Gastroesophageal sphincter (tissue), 4 donors: ENCODE measurements at places on chromosomes 16 and 17. TPM values are rescaled to one million over a fixed set of nuclear protein-coding genes. Genes with fewer than 3 reads are reported as not detected.

Gene CTF1
- 5.1 TPM for total RNA-seq

Gene ZNF200
- 11.8 TPM for total RNA-seq

Gene ZCCHC14
- total RNA-seq = 15.5 TPM

Gene C16orf96
- not detected for total RNA-seq

Gene KCTD11
- total RNA-seq = 11.4 TPM

Gene TUBB3
- 7.8 TPM for total RNA-seq

Gene FOXL1
- total RNA-seq = 0.25 TPM

Gene SLFN14
- total RNA-seq = not detected
